ENCODE measurements at places on chromosomes 1 and 21. TPM values are rescaled to one million over a fixed set of nuclear protein-coding genes. Genes with fewer than 3 reads are reported as not detected.

GRCh38 chr1:7608628-7609305 lies 162.3 kb upstream of the VAMP3 start:
- no peak overlapping the region for H3K27ac ChIP-seq
- H3K4me1 ChIP-seq: no peaks in the 10 kb centered on the region
- DNase-seq: no peak

DNA sequence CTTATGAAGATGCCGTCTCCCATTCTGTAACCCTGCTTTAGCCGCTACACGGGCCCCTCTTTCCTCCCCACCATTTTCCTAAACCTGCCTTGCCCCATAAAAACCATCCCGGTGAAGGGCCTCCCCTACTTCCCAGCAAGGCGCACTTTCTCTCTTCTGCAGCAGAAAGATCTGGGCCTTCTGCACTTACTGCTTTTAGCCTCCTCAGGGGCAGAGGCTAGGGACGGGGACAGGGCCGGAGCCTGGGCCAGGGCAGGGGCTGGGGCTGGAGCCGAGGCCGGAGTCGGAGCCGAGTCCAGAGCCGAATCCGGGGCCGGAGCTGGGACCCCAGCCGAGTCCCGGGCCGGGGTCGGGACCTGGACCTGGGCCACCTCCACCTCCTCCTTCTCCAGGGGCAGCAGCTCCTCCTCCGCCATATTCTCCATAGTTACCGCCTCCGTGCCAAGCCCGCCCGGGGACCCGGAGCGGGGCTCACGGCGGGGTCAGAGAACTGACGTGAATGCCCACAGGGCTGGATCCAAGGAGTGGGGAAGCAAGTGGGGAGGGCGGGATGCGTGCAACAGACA lies 382 bp downstream of the TRMT1L start:
- DNase-seq: no peak
- no peaks in the 10 kb centered on the region for H3K27me3 ChIP-seq
- peak overlapping the region; percentile 73 for H3K27ac ChIP-seq
- H3K36me3 ChIP-seq: no peaks in the 10 kb centered on the region
- peaks cover 42% of the 10 kb centered on the region for H3K4me1 ChIP-seq

DNA sequence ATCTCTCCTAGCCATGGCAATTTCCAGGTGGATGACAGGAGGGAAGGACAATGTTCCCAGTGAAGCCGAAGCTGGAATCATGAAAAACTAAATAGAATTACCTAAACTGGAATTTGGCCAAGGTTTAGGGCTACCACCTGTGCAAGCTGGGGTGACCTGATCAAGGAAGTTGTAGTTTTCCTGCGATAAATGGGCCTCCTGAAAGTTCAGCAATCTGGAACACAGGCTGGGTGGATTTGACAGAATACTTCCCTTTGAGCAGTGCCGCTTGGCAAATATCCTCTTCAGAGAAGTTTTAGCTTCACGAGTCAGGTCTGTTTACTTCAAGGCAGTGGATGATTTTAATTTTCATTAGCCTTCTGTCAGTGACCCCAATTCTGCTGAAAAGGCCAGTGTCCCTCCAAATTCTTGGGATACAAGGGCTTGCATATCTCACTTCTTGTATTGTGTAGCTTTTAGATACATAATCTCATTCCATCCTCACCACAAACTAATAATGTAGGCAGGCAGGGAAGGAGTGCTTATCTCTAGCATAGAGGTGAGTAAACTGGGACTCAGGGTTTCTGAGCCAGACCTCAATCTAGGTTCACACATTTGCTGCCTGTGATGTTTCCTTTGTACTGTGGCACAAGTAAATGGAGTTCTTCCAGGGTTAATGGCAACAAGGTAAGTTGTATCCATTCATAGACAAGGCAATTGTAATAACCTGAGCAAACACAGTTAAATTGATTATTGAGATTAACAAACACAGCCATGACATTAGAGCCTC lies 349.4 kb downstream of the NUF2 start:
- H3K4me1 ChIP-seq: no peaks in the 10 kb centered on the region
- no peak overlapping the region for H3K4me3 ChIP-seq
- no peak overlapping the region for H3K27ac ChIP-seq
- DNase-seq: no peak
- H3K36me3 ChIP-seq: no peaks in the 10 kb centered on the region

DNA sequence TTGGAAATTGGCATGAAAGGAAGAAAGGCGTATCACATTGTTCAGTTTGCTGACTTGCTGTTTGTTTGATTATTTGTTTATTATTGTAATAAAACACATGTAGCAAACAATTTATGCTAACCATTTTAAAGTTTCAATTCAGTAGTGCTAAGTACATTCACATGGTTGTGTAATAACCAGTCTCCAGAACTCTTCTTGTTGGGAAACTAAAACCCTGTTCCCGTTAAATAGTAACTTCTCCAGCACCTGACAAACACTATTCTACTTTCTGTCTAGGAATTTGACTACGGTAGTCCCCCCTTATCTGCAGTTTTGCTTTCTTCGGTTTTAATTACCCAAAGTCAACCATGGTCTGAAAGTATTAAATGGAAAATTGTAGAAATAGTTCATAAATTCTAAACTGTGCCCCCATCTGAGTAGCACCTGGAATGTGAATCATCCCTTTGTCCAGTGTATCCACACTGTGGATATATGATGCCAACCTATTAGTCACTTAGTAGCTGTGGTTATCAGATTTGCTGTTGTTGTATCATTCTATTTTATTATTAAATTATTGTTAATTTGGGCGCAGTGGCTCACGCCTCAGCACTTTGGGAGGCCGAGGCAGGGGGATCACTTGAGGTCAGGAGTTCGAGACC lies 5.5 kb downstream of the MORC3 start:
- no peaks in the 10 kb centered on the region for H3K27me3 ChIP-seq
- DNase-seq: no peak
- no peak overlapping the region for H3K4me3 ChIP-seq
- H3K27ac ChIP-seq: no peak overlapping the region
- peaks cover 37% of the 10 kb centered on the region for H3K4me1 ChIP-seq

DNA sequence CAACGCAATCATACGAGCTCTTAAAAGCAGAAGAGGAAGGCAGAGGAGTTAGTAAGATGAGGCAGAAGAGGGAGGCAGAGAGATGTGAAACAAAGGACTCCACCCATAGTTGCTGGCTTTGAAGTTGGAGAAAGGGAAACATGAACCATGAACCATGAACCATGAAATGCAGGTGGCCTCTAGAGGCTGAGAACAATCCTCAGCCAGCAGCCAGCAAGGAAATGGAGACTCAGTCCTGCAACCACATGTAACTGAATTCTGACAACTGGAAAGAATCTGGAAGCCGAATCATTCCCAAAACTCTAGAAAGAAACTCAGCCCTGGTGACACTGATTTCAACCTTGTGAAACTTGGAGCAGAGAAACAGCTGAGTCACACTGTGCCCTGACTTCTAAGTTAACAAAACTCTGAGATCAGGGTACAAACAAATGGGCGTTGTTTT lies 10.1 kb downstream of the DIPK1A start:
- peak; percentile 53 for DNase-seq
- H3K36me3 ChIP-seq: no peaks in the 10 kb centered on the region
- no peak overlapping the region for H3K27ac ChIP-seq

BSND gene
- total RNA-seq: not detected

KCNN3 gene
- 50.0 TPM for total RNA-seq

DNA sequence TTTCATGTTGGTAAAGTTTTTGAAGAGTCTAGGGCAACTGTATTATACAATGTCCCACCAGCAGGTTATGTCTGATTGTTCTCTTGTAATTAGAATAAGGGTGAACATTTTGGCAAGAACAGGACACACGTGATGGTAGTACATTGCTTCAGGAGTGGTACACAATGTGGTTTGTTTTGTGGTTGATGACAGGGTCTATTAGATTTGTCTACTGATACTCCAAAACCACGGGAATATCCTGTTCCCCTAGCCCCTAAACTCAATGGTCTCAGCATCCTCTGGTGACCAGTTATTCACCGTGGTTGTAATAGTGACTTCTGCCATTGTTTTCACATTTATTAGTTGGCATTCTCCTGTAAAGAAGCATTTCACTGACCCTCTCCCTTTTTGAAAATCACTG lies 22.1 kb upstream of the ACTA1 start:
- no peaks in the 10 kb centered on the region for H3K4me1 ChIP-seq
- H3K36me3 ChIP-seq: peaks cover 32% of the 10 kb centered on the region
- no peak overlapping the region for H3K27ac ChIP-seq
- no peaks in the 10 kb centered on the region for H3K27me3 ChIP-seq
- H3K4me3 ChIP-seq: no peak overlapping the region

DNA sequence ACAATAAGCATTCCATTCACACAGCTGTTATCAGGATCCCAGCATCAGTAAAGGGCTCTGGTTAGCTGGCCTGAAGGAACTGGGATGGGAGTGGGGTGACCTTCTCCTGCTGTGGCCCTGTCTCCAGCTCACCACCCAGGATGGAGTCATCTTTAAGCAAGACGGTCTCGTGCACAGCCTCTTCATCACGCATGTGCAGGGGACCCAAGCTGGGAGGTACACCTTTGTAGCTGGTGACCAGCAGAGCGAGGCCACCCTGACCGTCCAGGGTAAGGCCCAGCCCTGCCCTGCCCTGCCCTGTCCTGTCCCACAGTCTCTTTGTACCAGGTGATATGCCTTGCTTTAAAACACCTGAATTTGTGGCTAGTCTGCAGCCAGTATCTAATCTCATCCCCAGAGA lies 24.3 kb downstream of the IGFN1 start:
- DNase-seq: no peak
- H3K4me3 ChIP-seq: no peak overlapping the region
- H3K4me1 ChIP-seq: peaks cover 8% of the 10 kb centered on the region
- no peak overlapping the region for H3K27ac ChIP-seq

DNA sequence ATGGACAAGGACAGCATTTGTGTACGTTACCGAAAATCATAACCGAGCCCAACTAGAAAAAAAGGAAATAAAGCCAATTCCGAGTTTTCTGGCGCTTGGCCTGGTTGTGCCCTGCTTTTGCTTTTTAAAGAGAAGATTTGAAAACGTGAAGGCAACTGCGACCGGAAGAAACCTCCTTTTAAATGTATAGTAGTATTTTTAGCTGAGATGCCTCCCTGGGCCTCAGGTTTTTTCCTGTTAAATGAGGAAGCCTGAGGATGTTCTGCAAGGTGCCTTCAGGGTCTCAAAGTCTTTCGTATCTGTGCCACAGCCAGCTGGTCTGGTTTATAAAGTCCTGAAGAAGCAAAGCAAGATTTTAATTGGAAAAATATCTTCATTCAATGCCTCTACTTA lies 371 bp upstream of the ODF2L start:
- no peak for DNase-seq
- no peaks in the 10 kb centered on the region for H3K36me3 ChIP-seq
- no peaks in the 10 kb centered on the region for H3K27me3 ChIP-seq
- H3K27ac ChIP-seq: no peak overlapping the region
- peak overlapping the region; percentile 77 for H3K4me3 ChIP-seq

GRCh38 chr21:35566874-35567273 lies 493.5 kb downstream of the SETD4 start:
- no peak overlapping the region for H3K27ac ChIP-seq
- H3K4me3 ChIP-seq: no peak overlapping the region
- no peaks in the 10 kb centered on the region for H3K4me1 ChIP-seq
- no peaks in the 10 kb centered on the region for H3K36me3 ChIP-seq
- no peaks in the 10 kb centered on the region for H3K27me3 ChIP-seq

DCAF8 gene
- 132 TPM for total RNA-seq

NBPF26 gene
- 9.6 TPM for total RNA-seq

GRCh38 chr1:161068306-161069234 lies 1.1 kb downstream of the ARHGAP30 start:
- H3K36me3 ChIP-seq: peaks cover 6% of the 10 kb centered on the region
- H3K27ac ChIP-seq: peak overlapping the region; percentile 94
- H3K27me3 ChIP-seq: no peaks in the 10 kb centered on the region
- DNase-seq: peak; percentile 88
- H3K4me1 ChIP-seq: peaks cover 30% of the 10 kb centered on the region

- no peaks in the 10 kb centered on the region for H3K4me1 ChIP-seq
- no peak overlapping the region for H3K27ac ChIP-seq
- no peaks in the 10 kb centered on the region for H3K36me3 ChIP-seq
- no peak overlapping the region for H3K4me3 ChIP-seq
- DNase-seq: no peak
Observed at GRCh38 chr1:57835620-57836019, 411.8 kb upstream of the DAB1 start.

DNA sequence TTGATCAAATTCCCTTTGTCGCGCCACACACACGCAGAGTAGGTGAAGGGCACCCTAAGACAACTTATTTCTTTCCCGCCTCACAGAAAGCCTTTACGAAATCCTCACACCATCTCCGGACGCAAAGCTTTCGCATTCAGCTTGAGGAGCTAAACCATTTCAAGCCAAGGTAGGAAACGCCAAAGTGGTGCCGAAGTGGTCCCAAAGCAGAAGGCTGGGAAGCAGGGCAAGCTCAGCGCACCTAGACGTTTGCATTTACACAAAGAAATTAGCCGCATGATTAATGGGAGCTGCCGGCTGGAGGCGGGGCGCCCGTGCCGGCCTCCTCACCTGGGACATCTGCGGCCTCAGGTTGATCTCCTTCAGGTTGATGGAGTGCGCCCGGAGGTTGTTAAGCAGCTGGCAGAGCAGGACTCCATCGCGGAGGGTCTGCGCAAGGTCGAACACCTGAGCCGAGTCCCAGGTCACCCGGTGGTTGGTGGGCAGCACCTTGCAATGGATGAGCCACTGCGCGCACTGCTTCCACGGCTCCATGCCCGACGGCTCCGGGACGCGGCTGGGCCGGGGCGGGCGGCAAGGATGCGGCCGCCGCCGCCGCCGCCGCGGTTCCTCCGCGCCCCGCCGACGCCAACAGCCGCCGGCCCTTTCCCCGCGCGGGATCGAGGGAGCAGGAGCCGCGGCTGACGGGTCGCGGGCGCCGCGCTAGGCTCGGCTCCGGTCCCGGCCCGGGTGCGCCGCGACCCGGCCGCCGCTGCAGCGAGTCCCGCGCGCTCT lies 457 bp downstream of the VAV3 start:
- H3K27ac ChIP-seq: no peak overlapping the region
- 0 out of 2 replicates have a peak, but pooled peaks cover 3% of the 10 kb centered on the region for H3K27me3 ChIP-seq

DNA sequence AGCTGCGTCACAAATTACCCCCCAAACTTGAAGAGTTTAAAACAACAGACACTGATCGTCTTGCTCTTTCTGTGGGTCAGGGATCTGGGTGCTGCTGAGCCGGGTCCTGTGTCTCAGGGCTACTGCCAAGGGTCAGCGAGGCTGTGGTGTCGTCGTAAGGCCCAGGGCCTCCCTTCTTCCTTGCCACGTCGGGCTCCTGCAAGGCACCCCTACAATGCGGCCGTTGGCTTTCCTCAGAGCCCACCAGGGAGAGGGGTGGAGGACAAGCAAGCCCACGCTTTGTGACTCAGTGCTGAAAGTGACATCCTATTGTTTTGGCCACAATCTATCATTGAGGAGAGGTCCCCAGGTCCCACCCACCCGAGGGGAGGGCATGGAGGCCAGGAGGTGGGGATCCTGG lies 7.7 kb upstream of the FBLIM1 start:
- no peaks in the 10 kb centered on the region for H3K36me3 ChIP-seq
- H3K4me1 ChIP-seq: no peaks in the 10 kb centered on the region
- H3K27ac ChIP-seq: no peak overlapping the region

CELA2B gene
- total RNA-seq: not detected

RNF186 gene
- total RNA-seq: not detected

RHOU gene
- not detected for total RNA-seq

DNA sequence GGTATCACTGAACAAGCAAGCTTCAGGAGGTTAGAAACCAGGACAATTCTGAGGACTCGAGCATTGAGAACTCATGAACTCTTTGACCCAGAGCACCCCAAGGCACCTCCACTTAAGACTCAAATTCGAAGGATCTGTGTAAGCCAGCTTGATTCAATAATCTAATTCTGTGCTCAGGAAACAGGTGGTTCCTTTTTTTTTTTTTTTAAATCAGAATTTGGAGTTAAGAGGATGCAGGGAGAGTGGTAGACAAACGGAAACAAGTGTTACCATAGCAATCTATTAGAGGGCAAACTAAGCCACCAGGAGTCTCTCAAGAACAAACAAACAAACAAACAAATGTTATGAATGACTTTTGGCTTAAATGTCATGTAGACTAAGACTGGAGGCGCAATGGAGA lies 53.8 kb upstream of the DPH5 start:
- no peaks in the 10 kb centered on the region for H3K36me3 ChIP-seq
- no peak overlapping the region for H3K27ac ChIP-seq
- 0 out of 2 replicates have a peak, but pooled peaks cover 2% of the 10 kb centered on the region for H3K4me1 ChIP-seq
- DNase-seq: no peak
